ENCODE measurements at places on chromosomes 12 and 14.

DNA sequence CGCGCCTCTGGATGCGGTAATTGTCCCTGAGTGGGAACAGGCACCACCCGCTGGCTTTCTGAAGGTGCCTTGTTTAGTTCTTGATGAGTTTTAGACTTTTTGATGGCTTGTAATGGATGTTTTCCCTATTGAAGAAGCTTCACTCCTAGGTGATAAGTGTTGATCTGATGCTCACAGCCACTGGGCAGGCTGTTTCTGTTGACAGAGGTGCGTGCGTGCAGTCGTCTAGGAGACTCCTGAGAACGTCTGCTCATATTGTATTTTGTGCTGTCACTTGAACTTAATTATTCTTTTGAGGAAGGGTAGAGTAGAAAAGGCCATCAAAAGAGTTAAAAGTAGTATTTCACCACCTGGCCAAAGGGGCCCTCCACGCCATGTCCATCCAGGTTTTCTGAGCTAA is 70.5 kb downstream of the EP400 start:
- DNase-seq = no peak

GRCh38 chr12:124608450-124608870 is 41.0 kb upstream of the NCOR2 start:
- no peak for DNase-seq

DNA sequence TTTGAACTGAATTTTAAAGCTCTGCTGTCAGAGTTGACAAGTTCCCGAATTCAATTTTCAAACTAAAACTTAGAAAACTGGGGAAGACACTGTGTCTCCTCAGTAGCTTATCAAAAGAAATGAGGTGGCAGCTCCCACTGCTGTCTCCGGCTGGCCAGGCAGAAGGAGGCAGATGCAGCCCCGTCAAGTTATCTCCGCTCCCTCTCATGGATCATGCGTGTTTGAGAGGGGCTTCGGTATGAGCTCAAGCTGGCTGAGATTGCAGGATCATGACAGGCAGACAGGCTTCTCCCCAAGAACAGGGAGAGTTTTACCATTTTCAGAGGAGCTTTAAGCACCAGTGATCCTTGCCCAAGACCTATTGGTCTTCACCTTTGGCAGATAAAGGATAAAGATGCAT is 88.8 kb downstream of the NEDD1 start:
- no peak for DNase-seq

GRCh38 chr14:51331486-51332367 is 91.7 kb downstream of the TMX1 start:
- DNase-seq = no peak

- DNase-seq = no peak
Observed at GRCh38 chr14:90730206-90730766, 85.9 kb downstream of the TTC7B start.

Data from right hindlimb (tissue), 1 donor.